ENCODE measurements at places on chromosomes 5 and 9.

DNA sequence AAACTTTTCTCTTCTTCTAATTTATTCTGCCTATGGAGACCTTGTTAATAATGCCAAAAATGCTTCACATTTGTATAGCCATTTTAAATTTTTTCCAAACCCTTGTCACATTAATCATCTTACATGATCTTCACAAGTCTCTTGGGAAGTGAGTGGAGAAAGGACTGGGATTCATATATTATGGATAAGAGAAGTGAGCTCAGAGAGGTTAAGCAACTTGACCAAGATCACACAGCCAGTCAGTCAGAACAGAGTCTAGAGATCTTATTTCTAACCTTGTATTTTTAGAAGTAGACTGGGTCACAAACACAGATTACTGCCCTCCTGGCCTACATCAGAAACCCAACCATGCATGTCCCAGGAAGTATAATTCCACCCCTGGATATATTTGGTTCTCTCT, 218.0 kb upstream of the ADRA1B start:
- DNase-seq, result no peak

DNA sequence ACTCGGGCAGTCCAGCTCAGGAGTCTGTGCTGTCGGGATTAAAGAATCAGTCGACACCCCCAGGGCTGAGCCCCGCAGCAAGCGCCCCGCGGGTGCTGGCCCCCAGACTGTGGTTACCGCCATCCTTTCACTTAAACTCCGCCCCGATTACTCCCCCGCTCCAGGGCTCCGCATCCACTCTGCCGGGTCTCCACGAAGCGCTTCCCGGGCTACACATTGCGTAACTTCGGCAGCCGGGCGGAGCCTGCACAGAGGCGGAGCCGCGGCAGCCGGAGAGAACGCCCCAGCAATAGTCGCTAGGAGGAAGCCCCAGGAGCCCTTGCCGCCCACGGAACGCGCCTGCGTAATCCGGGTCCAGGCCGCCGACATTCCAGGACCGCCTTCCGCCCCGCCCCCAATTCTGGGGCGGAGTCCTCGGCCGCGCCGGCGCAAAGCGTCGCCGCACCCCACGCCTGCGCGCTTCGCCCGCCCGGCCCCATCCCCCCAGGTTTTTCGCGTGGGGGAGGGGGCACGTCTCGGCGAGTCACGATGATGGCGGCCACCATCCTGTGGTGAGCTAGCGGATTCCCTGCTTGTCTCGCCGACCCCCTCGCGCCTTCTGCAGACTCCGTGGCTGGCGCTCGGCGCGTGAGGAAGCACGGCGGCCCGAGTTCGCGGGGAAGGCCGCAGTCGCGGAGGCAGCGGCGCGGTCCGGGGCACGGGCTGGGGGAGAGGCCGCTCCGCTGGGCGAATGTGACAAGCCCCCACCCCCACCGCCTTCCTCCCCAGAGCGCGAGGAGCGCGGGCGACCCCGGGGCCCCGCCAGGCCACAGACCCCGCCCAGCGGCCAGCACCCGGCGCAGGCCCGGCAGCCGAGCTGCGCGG, at the start of gene RAD23B:
Gene RAD23B (plus strand): TSS at position 521 of the 864 bp plus-strand sequence. CDS start 351 bp downstream, outside the sequence.
- peak; percentile 99 for DNase-seq

DNA sequence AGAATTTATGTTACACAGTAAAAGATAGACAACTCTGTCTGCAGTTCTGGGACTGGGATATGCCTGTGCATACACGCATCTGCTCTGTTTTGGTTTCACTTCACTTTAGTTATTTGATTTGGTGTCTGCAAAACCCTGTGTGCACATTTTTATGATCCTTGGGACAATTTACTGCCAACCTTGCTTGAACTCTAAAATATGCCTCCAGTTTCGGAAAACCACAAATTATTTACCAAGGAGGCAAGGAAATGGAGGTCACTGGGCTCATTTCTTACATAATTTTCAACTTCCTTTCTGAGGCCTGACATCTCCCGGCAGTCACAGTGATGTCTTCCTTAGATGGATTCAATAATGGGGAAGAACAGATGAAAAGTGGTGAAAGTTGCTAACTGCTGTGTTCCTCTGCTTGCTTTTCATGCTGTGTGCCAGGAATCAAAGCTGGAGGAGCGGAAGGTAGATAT, 61.2 kb upstream of the TAF11L2 start:
- DNase-seq, result no peak

DNA sequence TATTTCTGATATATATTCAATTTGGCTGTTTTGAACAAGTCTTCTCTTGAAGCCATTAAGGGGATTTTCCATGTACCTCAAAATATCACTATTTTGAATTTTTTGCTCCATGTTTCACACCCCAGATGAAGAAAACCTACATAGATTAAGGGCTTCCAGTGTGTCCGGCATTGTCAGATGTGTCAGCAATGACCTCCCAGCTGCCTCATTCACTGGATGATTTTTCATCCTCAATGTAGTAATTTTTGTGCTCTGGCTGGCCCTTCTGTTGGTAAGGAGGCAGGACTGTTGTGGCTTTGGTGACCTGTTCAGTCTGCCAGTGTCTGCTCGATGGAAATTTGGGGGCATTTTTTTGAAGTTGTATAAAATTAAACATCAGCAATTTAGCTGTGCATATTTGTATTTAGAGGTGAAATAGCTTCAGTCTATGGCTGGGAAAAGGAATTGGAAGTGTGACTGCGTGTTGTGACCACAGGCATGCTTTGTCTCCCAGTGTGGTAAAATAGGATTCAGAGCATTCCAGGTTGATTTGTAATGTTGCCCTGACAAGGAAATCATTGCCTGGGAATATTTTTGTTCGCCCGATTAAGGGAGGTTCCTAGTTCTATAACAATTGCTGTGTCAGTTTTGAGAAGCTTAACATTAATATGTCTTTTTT, 312.4 kb downstream of the ARHGEF28 start:
- DNase-seq, result no peak

- no peak for DNase-seq
These were observed 1383.5 kb downstream of the PTPRD start for GRCh38 chr9:9229269-9229668.

GRCh38 chr9:110954822-110955291, 83.4 kb downstream of the LPAR1 start:
- DNase-seq, result no peak

DNA sequence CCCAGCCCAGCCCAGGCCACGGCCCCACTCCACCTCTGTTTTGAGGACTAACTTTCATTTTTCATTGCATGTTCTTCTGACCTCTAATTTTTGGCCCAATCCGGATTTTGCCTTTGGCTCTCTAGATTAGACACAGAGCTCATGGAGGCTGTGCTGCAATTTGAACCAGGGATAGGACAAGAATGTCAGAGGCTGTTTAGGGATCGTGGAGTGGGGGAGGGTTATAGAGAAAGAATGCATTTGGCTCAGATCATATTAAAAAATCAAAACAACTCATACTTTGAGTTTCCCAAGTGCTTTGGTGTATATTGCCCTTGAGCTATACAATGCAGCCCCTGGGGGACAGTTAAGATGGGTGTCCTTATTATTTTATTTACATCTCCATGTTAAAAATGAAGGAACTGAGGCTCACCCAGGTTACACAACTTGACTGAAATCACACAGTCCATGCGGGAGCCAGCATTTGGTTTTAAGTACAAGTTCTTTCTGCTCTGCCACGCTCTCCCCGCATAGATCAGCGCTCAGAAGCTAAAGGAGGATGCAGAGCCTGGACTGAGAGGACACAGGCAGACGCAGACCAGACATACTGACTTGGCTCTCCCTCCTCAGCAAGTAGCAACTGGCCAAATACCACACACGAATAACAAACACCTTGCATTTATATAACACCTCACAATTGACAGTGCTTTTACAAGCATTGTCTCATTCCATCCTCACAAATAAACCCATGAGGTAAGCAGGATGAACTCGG, 126.4 kb upstream of the RAI14 start:
- no peak for DNase-seq

DNA sequence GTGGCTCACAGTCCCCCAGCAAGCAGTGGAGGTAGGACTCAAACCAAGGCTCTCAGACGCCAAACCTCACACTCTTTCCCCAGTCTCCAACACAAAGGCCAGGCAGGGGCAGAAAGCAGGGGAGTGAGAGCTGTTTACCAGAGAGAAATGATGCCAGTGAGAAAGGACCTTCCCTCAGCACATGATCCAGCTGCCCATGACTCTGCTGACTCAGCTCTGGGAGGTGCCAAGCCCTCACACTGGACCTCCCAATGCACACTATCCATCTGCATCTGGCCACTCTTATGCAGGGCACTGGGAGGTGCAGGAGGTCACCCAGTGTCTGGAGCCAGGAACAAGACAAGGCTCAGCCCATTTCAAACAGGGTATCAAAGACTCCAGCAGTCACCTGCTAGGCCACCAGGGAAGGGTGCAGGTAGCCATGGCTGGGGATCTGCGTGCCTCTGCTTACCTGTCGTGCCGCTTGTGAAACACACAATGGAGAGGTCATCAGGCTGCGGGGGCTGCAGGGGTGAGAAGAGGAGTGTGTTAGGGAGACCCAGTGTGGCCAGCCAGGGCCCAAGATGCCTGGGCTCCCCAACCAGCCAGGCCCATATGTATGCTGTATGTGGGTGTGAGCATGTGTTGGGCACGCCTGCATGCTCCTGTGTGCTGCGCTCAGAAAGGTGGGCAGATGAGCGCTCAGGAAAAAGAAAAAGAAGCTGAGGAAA, 26.3 kb downstream of the ACSL6 start:
- DNase-seq, result no peak

DNA sequence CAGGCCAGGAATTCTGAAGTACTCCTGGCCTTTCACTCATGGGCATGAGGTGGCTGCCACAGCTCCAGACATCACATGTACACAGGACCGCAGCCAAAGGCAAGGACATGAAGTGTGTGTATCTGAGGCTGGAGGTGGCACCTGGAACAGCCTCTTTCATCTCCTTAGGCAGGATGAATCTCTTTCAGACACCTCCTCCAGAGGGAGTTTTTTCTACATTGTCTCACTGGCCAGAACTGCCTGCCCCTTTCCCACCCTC, 142.8 kb downstream of the BARX1 start:
- DNase-seq, result no peak

Measured in CD4-positive, CD25-positive, alpha-beta regulatory T cell (primary cell).